NCI-H187 treated with DMSO at 0.1 percent for 48 hours (cell line): ENCODE measurements at places on chromosomes 16 and 17.

- DNase-seq, result no peak
Observed at GRCh38 chr17:64323774-64324173, 60.7 kb upstream of the TEX2 start.

- DNase-seq, result no peak
Observed at GRCh38 chr16:80375973-80376372, 164.8 kb upstream of the DYNLRB2 start.

DNA sequence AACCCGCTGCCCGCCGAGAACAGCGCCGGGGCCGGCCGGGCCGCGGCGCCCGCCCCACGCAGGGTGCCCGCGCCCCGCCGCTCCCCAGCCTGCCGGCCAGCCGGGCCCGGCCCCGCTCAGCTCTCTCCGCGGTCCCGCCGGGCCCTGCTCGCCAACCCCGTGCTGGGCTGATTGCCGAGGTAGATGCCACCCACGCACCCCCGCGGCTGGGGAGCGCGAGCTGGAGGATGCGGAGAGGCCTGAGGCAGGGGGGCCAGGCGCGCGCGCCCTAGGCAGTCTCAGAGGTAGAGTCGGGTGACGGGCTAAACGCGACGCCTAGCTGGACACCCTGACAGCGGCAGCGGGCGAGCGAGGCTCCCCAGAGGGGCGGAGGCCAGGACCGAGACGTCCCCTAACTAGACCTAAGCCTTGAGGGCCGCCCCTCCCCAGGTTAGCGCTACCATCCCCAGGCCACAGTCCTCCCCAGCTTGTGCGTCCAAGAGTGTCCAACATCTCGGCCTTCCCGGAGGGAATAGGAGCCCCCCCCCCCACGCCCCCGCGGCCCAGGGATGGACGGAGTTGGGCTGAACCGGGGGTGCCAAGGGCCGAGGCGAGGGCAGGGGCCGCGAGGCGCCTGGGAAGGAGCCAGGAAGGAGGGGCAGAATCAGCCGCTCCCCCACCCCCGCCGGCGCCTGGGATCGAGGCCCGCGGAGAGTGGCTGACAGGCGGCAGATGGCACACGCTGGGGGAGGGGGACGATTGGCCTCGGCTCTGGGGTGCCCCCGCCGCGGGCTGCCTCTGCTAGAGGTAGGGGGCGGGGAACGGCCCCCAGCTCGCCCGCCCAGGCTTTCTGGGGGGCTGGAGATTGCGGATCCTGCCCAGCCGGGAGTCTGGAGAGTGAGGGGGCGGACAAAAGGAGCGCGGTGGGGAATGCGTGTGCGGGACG is 2.5 kb upstream of the ZNF423 start:
- DNase-seq, result no peak

- DNase-seq, result peak; percentile 37
Observed at GRCh38 chr17:71423871-71424546, 696.8 kb upstream of the SOX9 start.

DNA sequence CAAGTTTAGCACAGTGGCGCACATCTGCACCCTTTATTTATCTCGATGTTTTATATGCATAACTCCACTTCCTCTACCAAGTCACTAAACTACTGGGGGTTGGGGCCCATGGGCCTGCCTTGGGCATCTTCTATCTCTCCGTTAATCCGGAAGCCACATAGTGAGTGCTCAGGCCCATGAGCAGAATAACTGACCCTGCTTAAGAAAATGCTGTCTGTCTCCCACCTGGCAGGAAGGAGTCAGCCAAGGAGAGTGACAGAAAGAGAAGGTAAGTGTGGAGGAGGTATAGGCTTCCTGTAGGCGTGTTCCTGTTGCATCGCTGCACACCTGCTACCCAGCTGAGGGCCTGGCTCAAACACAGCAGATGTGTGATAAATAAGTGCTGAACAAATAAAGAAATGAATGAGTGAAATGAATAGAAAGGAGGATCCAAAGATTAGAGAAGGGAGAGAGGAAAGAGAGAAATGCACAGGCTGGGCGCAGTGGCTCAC is 320.1 kb downstream of the SLC39A11 start:
- DNase-seq, result no peak

DNA sequence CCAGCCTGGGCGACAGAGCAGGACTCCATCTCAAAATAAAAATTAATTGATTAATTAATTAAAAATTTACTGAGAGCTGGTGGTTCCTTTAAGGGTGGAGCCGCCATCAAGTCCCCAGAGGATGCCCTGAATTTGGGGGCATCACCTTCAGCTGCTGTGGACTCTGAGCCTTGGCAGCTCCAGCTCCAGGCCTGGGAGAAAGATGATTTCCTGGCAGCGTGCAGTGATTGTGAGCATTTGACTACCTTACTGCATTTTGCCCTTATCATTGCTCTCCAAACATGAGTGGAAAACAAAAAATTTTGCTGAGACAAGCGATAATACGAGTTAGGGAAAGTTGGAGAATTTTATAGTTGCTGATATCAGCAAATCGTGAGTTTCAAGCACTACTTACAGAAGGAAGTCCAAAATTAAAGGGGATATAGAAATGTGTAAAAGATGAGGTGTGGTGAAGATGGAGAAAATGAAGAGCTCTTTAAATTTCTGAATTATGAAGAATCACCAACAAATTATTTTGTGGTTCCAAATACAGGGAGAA is 2.6 kb upstream of the ITGAD start:
- no peak for DNase-seq

DNA sequence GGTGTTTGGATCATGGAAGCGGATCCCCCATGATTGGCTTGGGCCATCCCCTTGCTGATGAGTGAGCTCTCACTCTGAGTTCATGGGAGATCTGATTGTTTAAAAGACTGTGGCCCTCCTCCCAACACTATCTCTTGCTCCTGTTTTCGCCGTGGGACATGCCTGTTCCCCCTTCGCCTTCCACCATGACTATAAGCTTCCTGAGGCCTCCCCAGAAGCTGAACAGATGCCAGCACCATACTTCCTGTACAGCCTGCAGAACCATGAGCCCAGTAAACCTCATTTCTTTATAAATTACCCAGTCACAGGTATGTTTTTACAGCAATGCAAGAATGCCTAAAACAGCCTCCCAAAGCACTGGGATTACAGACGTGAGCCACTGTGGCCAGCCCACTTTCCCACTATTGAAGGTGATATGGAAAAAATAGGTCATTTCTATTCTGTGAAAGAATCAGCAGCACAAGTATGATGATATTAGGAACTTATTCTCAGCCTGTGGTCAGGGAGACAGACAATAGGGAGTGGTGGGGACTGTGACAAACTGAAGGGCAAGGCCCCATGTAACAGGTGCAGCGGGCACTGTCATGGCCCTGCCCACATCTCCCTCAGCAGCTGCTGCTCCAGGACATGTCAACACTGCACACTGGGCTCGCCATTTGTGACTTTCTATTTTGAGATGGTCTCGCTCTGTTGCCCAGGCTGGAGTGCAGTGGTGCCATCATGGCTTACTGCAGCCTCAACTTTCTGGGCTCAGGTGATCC is 33.7 kb upstream of the LITAF start:
- no peak for DNase-seq

DNA sequence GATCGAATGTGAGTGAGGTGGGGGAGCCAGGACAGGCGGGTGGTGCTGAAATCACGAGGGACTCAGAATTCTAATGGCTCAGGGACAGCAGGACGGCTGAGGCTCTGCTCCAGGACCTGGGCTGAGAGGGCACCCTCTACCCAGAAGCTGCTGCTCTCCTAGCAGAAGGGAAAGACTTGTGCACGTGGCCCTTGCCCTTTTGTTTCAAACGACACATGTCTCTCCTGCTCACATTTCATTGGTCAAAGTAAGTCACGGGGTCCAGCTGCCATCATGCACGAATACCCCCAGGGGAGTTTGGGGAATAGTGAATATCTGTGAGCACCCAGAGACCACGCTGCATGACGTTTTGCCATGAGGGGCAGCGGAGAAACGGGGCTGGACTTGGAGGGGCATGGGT is 73.2 kb downstream of the RTN4RL1 start:
- DNase-seq, result no peak

- no peak for DNase-seq
Observed at GRCh38 chr16:48542020-48542473, 67.9 kb downstream of the N4BP1 start.

DNA sequence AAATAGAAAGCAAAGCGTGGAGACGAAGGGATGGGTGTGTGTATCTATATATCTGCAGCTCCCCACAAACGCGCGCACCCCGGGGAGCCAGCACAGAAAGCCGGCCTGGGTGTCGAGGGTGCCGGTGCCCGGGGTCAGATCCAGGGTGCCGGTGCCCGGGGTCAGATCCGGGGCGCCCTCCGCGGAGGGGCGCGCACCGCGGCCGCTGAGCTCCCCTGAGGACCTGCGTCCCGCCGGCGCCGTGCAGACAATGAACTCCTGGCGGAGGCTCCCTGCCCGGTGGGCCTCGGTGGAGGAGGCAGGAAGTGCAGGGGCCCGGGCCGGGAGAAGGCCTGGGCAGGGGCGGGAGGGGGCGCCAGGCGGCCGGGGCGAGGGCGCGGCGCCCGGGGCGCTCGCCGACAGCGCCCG is 1.1 kb downstream of the ZNF423 start:
- DNase-seq, result no peak

- no peak for DNase-seq
Observed at GRCh38 chr17:59746849-59747445, 39.5 kb downstream of the VMP1 start.

- no peak for DNase-seq
Observed at GRCh38 chr16:50862818-50863643, 121.1 kb downstream of the CYLD start.

- no peak for DNase-seq
Observed at GRCh38 chr17:80559825-80560251, 15.2 kb downstream of the RPTOR start.

- no peak for DNase-seq
Observed at GRCh38 chr17:47785538-47786123, 36.0 kb downstream of the OSBPL7 start.

- no peak for DNase-seq
Observed at GRCh38 chr16:27204312-27204915, 1.1 kb downstream of the KDM8 start.

- DNase-seq, result no peak
Observed at GRCh38 chr16:3769013-3769412, 51.7 kb upstream of the TRAP1 start.

DNA sequence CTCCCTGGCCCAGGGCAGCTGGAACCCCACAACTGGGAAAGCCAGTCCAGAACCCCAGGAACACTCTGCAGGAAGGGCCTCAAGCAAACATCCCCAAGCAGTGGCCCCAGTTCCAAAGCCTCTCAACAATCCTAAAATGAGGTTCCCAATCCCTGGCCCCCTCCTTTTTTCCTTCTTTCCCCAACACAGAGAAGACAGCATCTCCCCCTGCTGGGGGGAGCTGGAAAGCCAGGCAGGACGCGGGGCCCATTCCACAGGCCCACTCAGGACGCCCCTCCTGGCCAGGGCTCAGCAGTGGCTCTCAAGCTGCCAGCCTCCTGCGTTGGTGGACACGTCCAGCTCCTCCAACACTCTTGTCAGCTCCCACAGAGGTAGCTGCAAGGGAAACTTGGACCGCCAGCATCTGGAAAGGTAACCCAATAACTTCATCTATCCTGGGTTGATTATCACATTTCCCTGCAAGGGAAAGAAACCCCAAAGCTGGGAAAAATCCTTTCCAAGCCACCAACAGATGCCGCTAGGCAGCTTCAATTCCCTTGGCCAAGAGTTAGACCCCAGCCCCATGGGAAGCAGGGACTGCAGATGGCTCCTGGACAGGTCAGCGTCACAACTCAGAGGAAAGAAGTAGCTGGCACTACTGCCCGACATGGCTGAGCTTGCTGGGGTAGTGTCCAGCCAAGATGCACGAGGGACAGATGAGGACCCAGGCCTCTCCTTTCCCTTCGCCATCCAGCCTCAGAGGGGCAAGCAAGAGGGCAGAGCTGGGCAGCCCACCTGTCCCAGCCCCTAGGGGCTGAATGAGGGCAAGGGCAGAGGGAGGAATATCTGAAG is 7.6 kb downstream of the HDAC5 start:
- no peak for DNase-seq

DNA sequence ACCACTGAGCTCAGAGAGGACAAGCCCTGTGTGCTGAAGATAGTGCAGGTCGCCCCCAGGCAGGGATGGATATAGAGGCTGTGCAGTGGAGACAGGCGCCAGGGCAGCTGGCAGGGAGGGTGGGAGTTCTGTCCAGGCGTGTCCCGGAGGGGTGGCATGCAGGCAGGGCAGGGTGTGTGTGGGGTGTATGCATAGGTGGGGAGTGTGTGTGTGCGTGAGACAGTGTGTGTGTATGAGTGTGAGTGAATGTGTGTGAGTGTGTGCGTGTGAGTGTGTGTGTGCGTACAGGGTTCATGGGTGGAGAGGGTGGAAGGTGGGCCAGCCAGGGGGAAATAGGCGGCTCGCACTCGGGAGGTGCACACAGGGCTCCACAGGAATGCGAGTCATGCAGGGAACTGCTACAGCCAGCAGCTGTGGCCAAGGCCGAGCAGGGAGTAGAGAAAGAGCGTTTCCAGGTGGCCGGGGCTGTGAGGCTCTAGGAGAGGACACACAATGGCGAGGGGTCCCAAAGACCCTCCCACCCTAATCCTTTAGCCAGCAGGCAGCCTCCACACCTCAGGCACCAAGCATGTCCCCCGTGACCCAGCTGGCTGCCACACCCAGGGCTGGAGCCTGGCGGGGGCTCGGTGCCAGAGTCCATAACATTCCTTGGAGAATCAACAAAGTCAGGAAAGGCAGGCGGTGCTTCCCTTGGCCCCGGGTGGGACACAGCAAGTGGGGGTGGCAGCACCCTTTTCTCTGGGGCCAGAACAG is 4.6 kb downstream of the PLCD3 start:
- no peak for DNase-seq

DNA sequence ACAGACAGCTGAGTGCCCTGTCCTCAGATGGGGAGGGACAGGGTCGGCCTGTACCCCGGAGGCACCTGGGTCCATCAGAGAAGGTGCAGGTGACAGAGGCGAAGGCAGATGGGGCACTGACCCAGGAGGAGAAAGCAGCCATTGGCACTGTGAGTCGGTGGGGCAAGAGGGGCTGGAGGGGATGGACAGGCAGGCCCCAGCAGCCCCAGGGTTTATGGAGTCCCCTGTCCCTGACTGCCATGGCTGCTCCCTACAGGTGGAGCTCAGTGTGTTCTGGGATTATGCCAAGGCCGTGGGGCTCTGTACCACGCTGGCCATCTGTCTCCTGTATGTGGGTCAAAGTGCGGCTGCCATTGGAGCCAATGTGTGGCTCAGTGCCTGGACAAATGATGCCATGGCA is 32.1 kb downstream of the ANKRD40 start:
- no peak for DNase-seq

- no peak for DNase-seq
Observed at GRCh38 chr16:77394699-77395098, 40.1 kb downstream of the ADAMTS18 start.
